ENCODE measurements at places on chromosomes 5 and 9.

DNA sequence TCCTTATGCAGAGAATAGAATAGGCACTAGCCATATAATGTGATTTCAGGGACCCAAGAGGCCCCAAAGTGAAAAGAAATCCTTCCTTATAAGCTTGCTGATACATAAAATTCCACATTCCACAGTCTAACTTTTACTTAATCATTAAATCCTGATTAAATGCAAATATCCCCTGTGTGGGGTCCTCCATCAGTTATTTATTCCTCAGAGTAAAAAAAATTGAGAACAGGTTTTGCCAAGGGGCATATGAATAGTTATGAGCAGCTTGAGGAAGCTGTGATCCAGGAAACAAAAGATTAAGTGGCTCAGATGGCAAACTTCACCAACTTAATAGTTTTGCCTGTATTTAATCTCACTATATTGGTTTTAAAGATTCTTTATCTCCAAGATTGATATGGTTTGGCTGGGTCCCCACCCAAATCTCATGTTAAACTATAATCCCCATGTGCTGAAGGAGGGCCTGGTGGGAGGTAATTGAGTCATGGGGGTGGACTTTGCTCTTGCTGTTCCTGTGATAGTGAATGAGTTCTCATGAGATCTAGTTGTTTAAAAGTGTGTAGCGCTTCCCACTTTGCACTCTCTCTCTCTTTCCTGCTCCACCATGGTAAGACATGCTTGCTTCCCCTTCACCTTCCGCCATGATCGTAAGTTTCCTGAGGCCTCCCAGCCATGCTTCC, 324.9 kb downstream of the NPR3 start:
- DNase-seq = no peak

DNA sequence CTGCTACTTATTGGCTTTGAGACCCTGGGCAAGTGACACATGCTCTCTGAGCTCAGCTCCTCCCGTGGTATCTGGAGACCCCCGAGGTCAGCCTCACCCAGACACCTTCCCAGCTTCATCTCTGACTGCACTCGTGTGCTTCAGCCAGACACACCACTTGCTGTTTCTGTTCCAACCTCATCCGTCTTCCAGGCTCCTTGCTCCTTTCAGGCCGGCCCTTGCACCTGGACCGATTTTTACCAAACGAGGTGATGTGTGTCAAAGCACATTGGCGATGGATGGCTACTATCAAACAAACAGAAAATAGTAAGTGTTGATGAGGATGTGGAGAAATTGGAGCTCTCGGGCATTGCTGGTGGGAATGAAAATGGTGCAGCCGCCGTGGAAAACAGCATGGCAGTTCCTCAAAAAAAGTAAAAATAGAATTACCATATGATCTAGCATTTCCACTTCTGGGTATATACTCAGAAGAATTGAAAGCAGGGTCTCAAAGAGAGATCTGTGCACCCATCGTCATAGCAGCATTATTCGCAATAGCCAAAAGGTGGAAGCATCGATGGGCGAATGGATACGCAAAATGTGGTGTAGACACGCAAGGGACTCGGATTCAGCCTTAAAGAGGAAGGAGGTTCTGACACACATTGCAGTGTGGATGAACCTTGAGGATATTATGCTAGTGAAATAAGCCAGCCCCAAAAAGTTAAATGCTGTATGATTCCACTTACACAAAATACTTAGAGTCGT, 96.1 kb upstream of the IER5L start:
- DNase-seq = no peak

DNA sequence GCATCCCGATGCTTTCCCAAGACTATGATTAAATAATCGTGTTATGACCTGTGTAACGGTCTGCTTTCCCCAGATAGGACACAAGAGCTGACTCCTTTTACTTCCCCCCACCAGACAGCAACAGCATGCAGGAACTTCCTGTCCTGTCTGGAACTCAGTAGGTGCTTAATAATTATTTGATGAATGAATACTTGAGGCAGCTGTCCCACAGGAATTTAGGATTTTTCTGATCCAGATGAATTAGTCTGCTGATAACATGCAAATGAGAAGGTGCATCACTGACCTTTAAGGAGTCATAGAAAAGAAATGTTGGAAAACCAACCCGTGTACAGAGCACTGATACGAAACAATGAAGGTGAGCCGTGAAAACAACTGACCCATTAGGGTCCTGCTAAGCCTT, 12.2 kb downstream of the RNF130 start:
- no peak for DNase-seq

- DNase-seq = no peak
Observed at GRCh38 chr5:160342413-160342941, 27.9 kb downstream of the C1QTNF2 start.

- DNase-seq = no peak
Observed at GRCh38 chr5:112475747-112476365, 56.8 kb upstream of the EPB41L4A start.

DNA sequence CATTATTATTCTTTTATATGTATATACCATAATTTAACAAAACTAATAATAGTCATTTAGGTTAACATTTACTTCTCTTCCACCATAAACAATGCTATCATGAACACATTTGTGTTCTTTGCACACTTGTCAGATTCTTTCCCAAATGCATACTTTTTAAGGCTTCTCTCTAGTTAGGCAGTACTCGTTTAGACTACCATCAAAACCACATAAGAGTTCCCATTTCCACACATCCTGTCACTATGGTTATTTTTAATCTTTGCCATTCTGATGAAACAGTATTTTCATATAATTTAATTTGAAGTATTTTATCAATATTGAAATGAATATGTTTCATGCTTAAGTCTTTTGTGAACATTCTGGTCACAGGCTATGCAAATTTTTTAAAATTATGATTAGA, 15.1 kb downstream of the DROSHA start:
- DNase-seq = no peak

- no peak for DNase-seq
Observed at GRCh38 chr5:88396000-88396535, 127.4 kb upstream of the TMEM161B start.

DNA sequence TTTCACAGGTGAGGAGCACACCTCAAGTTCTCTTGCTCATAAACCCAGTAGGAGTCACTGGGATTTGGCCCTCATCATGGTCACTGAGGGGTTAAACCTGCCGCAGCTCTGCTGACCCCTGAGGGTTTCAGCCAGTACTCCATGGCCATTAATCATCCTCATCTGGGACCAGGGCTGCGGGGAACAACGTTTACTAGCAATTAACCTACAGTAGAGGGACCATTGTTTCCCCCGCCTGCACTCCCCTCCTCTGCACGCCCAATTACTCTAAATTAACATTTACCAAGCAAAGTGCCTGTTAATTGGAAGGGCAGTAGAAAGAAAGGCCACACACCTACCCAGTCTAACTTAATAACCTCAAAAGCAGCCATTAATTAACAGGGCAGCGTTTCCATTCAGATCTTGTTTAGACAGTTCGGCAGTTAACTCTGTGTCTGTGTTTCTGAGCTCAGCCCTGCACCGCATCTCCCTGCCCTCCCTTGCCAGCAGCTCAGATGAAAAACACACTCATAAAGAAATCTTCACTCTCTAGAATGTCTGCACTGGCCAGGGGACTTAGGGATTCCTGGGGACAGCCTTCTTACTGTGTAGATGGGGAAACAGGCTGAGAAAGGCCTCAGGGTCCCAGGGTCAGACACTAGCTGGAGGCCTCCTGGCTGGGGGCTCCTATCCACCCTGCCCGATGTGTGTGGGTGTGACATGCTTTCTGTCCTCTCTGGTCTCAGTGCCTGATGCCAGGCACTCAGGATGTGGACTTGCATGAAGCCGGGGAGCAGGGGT, 51.6 kb downstream of the ALG2 start:
- DNase-seq = no peak

DNA sequence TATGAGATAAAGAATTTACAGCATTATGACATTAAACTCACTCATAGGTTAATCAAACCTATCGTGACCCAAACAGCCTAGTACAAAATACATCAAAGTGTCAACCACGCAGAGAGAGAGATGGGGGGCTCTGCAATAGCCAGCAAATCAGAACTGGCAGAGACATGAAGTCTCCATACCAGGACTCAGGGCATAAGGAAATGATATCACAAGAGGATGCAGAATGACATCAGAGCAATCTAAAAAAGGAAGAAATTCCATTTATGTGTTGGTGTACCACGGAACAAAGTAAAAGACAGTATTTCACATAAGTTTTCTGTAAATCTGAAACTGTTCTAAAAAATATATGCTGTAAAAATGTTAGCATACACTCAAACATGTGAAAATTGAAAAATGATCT, 24.6 kb downstream of the BICD2 start:
- DNase-seq = no peak

DNA sequence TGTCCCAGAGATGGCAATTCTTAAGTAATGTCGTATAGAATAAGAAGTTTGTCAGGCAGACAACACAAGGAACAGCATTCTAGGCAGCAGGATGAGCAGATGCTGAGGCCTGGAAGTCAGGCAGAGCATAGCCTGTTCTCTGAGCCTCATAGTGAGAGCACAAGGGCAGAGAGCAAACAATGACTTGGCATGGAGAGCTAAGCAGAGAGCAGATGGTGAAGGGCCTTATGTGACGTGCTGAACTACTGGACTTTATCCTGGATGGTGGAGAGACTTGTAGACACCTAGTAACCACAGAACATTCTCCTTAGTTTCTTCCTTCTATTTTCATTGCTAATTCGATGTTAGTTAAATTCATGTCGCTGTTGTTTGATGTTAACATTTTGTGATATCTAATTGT, 60.1 kb downstream of the KCTD16 start:
- no peak for DNase-seq

GRCh38 chr9:78316166-78316892, 19.4 kb downstream of the PSAT1 start:
- no peak for DNase-seq

GRCh38 chr5:57324181-57324580, 150.3 kb downstream of the GPBP1 start:
- no peak for DNase-seq

- DNase-seq = no peak
Observed at GRCh38 chr5:59503220-59503619, 390.3 kb downstream of the PDE4D start.

DNA sequence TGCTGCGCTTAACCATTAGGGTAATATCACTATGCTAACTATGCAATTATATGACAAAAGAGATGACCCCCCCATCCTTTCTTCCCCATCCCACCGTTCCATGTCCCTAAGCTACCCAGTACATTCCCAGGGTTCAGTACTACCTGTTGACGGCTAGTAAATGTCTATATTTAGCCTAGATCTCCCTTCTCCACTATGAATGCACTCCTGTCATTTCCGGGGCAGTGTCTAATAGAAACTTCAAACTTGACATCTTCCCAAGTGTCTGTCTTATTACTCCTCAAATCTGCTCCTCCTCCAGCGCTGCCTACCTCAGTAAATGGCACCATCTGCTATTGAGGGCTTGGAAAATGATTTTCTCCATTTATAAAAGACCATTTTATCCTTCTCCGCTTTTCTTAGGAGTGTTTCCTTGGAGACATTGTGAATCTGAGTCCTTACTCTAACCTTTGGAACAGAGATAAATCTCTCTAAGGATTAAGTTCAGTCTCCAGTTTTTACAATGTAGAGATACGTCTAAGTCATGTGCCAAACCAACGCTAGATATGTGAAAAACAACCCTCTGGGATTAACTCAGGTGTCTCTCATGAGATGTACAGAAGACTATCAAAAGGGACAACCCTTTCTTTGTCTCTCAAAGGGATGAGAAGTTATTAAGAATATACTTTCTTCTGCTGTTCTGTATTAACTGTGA, 114.9 kb downstream of the BNC2 start:
- DNase-seq = no peak

- no peak for DNase-seq
Observed at GRCh38 chr5:149839761-149840160, 104.8 kb downstream of the PDE6A start.

DNA sequence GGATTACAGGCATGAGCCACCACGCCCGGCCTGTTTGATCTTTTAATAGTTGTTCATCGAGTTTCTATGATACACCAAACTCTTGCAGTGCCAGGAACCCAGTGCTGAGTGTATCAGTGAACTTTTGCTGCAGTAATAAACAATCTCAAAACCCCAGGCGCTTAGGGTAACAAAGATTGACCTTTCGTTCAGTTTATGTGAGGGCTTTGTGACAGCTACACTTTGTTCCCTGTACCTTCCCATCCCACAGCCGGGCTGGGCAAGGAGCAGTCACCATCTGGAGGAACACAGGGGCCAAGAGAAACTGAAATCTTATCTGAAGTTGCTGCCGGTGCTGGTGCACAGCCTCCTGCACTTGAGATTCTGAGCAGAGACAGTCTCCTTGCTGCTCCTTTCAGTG, 17.2 kb upstream of the WNK2 start:
- no peak for DNase-seq

GRCh38 chr5:77133061-77133758, 46.1 kb upstream of the ZBED3 start:
- DNase-seq = peak; percentile 98

GRCh38 chr9:34158362-34158869, 20.4 kb upstream of the UBAP1 start:
- DNase-seq = peak; percentile 99

DNA sequence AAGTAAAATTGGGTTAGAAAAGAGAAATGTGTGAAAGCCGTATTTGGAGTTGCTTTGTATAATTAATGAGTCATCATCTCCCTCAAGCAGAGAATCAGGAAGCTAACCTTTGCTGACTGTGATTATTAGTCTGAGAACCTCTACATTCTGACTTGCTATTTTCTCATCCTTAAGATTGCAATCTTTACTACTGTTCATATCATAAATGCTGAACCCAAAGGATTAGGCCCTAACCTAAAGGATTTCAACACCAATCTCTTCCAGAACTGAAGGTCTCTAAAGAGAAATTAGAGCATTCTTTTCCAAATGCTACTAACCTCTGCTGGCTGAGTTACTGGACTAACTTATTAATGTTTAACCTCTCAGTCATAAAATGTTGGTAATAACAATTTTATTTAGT, 538.1 kb upstream of the MEF2C start:
- peak; percentile 20 for DNase-seq

- DNase-seq = no peak
Observed at GRCh38 chr5:11182441-11183080, 421.5 kb upstream of the DAP start.

- peak; percentile 29 for DNase-seq
Observed at GRCh38 chr9:16247188-16247875, 623.1 kb downstream of the BNC2 start.

DNA sequence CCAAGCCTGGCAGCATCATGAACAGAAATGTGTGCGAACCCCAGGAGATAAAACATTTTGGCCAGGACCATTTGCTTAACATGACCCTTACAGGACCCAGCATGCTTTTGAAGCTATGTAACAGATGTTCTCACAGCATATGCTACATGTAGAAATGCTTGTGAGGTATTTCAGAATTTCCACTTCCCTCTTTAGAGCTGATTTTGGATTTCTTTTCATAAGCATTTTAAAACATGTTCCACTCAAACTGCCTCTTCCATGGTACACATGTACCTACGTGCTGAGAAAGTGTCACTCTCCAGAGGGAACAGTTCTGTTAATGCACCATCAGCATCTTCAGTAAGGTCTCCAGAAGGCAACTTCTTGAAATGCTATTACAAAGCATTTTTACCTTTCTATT, 15.7 kb upstream of the TSSK1B start:
- DNase-seq = no peak

- no peak for DNase-seq
Observed at GRCh38 chr5:149282027-149282965, 10.6 kb downstream of the AFAP1L1 start.

Data from epithelial cell of prostate (primary cell).